Stimulated activated CD4-positive, alpha-beta T cell treated with anti-CD3 and anti-CD28 coated beads, TNF-alpha, amount 100 ng/mL, for 4 hours (primary cell): ENCODE measurements at places on chromosomes 7 and 10.

DNA sequence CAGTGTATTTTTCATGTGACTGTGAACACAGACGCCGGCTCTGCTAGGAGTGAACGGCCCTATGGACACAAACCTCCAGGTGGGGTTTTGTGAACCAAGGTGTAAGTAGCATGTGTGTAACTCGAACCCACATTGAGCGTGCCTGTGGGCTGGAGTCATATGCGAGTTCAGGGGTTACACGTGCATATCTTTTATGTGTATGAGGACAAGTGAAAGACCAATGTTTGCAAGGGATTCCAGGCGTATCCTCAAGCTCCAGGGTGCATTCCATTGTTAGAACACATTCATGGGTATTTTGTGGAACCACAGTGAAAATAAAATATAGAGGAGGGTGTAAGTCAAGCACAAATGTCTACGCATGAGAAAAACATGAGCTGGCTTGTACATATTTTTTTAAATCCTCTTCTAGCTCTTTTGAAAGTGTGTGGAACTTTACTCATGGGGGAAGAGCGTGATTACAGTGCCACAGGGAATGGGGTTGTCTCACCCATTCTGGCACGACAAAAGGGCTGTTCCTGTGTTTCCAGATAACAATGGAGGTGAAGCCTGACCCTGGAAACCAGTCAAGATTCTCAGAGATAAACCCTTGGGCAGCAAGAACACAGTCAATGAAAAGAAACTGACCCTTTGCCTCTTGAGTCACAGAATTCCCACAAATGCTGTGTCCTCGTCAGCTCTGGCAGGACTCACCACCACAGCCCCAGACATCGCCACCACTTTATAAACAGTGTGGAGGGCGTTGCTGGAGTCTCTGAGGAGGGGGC lies 37.0 kb upstream of the GOT1 start:
- DNase-seq: no peak

- DNase-seq: no peak
Observed at GRCh38 chr7:43164757-43165156, 52.3 kb downstream of the HECW1 start.

DNA sequence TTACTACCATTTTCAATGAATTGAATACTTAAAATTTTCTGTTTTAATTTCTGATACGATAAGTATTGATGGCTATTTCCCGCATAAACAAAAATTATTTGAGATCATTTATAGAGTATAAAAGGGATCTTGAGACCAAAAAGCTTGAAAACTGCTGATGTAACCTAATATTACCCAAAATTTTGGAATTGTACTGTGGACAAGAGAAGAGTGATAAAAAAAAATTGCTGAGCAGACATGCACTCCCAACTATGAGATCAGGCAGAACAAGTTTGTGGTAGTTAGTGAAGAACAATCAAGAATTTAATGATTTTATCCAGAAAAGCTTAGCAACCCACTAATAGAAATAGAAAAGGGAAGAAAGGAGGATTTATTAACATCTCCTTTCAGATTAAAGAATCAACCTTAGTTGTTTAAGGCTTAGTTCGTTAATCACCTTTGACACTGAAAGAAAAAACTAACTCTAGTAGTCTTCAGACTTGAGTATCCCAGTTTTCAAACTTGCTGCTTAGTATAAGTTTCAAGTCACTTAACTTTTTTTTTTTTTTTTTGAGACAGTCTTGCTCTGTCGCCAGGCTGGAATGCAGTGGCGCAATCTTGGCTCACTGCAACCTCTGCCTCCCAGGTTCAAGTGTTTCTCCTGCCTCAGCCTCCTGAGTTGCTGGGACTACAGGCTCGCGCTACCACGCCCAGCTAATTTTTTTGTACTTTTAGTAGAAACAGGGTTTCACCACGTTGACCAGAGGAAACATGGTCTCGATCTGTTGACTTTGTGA lies 50.6 kb upstream of the ZC3HAV1 start:
- no peak for DNase-seq

DNA sequence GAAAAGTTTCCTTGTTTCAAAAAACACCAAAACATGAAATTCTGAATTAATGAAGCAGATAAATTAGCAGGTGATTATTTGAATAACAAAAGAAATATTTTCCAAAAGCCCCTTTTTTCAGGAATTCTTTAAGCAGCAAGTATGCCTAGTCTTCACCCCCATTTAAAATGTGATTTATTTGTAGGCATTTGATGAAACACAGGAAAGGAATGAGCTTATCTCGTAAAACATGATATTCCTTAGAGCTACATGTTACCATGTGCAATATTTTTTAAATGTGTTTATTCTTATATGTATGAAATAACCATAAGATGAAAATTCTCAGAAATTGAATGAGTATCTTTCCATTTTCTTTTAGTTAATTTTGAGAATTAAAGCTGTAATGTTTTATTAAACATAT lies 106.1 kb downstream of the CHN2 start:
- no peak for DNase-seq

GRCh38 chr7:139505563-139505962 lies 17.9 kb upstream of the CLEC2L start:
- no peak for DNase-seq

DNA sequence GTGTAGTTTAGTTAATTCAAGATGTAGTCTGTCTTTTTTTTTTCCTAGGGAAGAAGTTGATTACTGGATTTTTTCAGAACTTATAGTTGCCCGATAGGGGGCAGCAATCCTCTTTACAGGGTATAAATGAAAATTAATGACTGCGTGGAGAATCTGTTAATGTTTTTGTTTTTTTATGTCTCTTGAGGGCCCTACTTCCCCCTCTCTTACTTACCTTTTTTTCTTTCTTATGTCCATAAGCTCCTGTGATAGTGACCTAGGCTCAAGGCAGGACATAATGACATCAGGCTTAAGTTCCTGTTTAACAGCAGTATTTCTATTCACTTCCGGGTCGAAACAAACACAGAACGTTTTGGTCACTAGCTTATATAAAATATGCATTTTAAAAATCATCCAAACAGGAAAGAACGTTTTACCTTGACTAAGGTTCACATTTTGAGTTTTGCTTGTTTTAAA lies 18.8 kb downstream of the CDC123 start:
- DNase-seq: no peak

- DNase-seq: no peak
Observed at GRCh38 chr10:96072674-96073073, 29.3 kb downstream of the CCNJ start.

DNA sequence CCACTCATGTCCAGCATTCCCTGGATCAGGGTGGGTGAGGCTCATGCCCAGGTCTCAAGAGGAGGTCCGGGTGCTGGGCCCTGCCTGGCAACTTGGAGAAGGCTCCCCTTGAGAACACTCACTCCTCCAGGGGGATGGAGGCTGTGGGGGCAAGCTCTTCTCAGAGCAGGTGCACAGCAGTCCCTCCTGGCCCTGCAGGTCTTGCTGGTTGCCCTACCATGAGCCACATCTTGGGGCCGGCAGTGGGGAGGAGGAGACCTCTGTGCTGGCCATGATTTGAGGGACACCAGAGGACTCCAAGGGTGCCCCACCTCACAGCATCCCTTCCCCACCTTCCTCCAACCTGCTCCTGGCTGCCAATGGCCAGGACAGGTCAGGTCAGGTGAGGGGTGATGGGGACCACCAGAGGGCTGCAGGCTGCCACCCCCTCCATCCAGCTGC lies 87.4 kb upstream of the RET start:
- DNase-seq: no peak

- DNase-seq: no peak
Observed at GRCh38 chr7:146115851-146116520, 615 bp upstream of the CNTNAP2 start.

- DNase-seq: no peak
Observed at GRCh38 chr7:139058943-139059342, 23.1 kb upstream of the ZC3HAV1L start.

DNA sequence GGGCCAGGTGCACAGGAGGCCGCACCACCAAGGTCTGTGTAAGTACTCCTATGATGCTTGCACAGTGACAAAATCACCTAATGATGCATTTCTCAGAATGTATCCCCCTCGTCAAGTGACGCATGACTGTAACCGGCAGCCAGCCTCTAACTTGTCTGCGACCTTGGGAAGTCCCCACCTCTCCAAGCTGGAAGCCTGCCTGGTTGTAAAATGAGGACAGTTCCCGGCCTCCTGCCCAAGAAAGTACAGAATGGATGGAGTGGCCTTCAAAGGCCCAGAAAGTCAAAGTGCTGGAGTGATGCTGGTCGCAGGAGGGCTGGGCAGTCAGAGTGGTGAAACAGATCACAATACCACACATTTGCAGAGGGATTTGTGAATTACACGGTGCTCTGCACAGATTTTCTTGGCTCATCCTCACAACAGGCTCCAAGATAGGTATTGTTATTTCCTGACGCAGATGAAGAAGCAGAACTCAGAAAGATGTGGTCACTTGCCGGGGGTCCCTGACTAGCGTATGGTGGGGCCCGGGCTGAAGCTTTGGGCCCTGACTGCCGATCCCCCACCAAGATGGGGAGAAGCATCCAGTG lies 22.8 kb downstream of the SPOCK2 start:
- no peak for DNase-seq

GRCh38 chr10:104170610-104171254 lies 48.8 kb downstream of the SFR1 start:
- DNase-seq: no peak
